Caco-2 (cell line): ENCODE measurements at places on chromosomes 3 and 15. TPM values are rescaled to one million over a fixed set of nuclear protein-coding genes. Genes with fewer than 3 reads are reported as not detected.

DNA sequence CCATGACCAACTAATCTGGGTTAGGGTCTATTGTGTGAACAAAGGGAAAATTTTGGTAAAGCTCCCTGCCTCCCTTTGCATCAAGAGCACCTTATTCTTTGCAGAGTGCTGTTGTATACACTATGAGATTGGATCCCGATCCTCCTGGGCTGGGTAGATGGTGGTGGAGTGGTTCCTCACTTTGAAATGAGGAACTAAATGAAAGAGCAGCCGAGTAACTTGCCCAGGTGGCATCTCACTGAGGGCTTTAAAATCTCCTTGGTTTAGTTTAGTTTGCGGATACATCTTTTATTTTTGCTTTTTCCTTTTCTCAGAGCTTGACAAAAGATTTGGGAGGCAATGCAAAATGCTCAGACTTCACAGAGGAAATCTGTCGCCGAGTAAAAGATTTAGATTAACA lies 19.4 kb downstream of the IDH3A start:
- no peak overlapping the region for H3K27ac ChIP-seq
- H3K4me3 ChIP-seq = no peak overlapping the region
- H3K4me1 ChIP-seq = no peaks in the 10 kb centered on the region
- DNase-seq = no peak
- no peaks in the 10 kb centered on the region for H3K36me3 ChIP-seq

DNA sequence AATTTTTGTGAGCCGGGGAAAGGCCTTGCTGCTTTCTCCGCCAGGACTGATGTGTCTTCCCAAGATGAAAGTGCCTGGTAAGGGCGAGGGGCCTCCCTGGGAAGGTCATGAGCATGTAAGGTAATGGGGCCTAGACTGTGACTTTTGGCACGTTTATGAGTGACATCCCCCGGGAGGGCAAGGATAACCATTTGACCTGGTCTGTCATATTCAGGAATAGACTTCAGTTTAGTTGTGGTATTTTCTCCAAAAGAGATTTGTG lies 631 bp upstream of the CNBP start:
- no peaks in the 10 kb centered on the region for H3K27me3 ChIP-seq
- H3K27ac ChIP-seq = peak overlapping the region; percentile 94
- H3K4me3 ChIP-seq = peak overlapping the region; percentile 81

- no peaks in the 10 kb centered on the region; the same call in 1 of the 2 replicates for H3K36me3 ChIP-seq
- DNase-seq = no peak
- no peaks in the 10 kb centered on the region for H3K27me3 ChIP-seq
- no peak overlapping the region for H3K27ac ChIP-seq
- H3K4me3 ChIP-seq = no peak overlapping the region
- peaks cover 29% of the 10 kb centered on the region for H3K4me1 ChIP-seq
Measured at GRCh38 chr3:141273700-141274410, 42.2 kb downstream of the PXYLP1 start.

Gene EIF4A2
- total RNA-seq = 346 and 359 TPM in 2 replicates

Gene REC114
- not detected in 2 replicates for total RNA-seq
